ENCODE measurements at places on chromosomes 2 and 18.

- peak; percentile 46 for DNase-seq
These were observed 98.7 kb downstream of the TCF4 start for GRCh38 chr18:55489034-55489986.

- DNase-seq = peak; percentile 79
These were observed 94.8 kb upstream of the SRD5A2 start for GRCh38 chr2:31675485-31675901.

DNA sequence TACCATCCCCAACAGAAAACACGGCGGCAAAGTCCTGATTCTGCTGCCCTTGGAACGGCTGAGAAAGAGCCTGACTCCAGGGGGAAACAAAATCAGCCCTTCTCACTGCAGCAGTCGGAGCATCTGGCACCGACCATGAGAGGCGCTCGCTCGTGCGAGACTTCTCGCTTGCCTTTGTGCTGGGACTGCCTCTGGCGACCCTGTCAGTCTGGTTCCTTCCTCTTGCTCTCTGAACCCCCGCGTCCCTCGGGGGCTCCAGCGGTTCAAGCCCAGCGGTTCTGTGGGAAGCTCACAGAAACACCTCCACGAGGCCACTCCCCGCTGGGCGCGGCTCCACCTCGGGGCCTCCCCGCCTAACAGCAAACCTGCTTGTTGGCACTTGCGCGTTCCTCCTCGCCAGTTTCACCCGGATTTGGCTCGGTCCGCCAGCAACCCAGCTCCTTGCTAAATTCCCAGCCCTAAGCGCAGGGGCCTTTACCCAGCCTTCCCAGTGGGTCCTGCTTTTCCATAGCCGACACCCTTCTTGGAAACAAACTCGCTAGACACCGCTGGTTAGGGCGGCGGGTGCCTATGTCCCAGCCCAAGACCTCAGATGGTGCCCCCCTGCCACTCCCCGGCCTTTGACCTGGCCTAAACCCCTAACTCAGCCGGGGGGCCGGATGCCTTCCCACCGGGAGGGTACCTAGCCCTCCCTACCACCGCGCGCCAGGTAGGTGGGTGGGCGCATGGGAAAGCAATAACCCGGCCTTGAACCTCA is 2.2 kb downstream of the RND3 start:
- peak; percentile 76 for DNase-seq

DNA sequence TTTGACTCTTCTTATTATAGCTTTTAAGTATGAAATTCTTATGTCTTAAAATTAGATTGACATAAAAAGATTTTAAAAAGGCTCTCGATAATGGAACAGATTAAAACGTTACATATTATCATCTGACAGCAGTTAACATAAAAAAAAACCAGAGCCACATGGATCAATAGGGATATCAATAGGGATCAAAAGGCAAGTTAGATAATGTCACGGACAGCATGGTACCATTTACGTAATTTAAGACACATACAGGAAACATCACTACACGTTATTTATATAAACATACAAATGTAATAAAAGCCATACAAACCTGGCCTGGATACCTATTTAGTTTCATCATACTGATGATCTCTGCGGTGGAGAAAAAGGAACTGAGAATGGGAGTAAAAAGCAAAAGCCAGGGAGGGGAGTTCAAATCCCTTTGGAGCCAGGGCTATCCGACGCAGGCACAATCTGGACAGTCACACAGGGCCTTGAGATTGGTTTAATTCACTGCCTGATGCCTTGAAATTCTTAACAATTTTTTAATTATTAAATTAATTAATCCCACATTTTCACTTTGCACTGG is 227.2 kb downstream of the AFF3 start:
- no peak for DNase-seq

GRCh38 chr2:66431846-66432587 is 2.9 kb upstream of the MEIS1 start:
- no peak for DNase-seq

- DNase-seq = no peak
These were observed 7.4 kb downstream of the PLEK start for GRCh38 chr2:68372485-68372884.

DNA sequence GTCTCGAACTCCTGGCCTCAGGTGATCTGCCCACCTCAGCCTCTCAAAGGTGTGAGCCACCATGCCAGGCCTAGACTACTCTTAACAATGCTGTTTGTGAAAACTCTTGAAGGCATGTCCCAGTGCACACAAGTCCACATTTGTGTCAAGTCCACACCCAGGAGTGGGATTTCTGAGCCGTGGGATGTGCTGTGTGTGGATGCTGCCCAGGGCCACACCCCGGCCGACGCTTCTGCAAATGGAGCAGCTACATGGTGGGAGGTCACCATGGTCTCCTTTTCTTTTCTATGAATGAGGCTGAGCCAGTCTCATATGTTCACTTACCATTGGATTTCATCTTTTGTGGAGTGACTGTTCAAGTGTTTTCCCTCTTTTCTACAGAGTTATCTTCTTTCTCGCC is 15.8 kb downstream of the SNED1 start:
- no peak for DNase-seq

- DNase-seq = no peak
These were observed 82.1 kb upstream of the CCDC141 start for GRCh38 chr2:179132076-179132475.

DNA sequence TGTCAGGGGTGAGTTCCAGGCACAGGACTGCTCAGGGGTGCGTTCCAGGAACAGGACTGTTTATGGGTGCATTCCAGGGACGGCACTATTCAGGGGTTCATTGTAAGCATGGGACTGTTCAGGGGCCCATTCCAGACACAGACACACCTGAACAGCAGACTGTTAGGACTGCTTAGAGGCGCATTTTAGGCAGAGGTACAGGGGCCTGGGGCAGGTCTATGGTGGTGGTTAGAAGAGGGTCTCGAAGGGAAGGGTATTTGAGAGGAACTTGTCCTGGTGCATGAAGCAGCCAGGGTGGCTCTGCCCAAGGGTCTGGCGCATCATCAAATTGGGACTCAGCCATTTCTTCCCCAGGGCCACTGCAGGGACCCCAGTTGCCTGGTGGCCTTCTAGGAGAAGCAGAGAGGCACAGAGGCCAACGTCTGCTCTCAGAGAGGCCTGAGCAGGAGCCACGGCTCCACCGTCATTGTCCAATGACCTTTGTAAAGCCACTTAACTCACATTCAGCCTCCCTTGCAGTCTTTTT is 14.8 kb upstream of the MLPH start:
- DNase-seq = no peak

- no peak for DNase-seq
These were observed 125.8 kb upstream of the ZNF804A start for GRCh38 chr2:184472481-184472880.

- peak; percentile 71 for DNase-seq
These were observed 134.4 kb upstream of the SEC11C start for GRCh38 chr18:59005262-59005661.
